Stimulated activated CD4-positive, alpha-beta T cell treated with anti-CD3 and anti-CD28 coated beads, Interleukin-15, amount 100 ng/mL, for 1 hour (primary cell): ENCODE measurements at places on chromosomes 11 and 22.
A peak's percentile ranks its signal among the peaks of the same experiment; 100 is the strongest.

DNA sequence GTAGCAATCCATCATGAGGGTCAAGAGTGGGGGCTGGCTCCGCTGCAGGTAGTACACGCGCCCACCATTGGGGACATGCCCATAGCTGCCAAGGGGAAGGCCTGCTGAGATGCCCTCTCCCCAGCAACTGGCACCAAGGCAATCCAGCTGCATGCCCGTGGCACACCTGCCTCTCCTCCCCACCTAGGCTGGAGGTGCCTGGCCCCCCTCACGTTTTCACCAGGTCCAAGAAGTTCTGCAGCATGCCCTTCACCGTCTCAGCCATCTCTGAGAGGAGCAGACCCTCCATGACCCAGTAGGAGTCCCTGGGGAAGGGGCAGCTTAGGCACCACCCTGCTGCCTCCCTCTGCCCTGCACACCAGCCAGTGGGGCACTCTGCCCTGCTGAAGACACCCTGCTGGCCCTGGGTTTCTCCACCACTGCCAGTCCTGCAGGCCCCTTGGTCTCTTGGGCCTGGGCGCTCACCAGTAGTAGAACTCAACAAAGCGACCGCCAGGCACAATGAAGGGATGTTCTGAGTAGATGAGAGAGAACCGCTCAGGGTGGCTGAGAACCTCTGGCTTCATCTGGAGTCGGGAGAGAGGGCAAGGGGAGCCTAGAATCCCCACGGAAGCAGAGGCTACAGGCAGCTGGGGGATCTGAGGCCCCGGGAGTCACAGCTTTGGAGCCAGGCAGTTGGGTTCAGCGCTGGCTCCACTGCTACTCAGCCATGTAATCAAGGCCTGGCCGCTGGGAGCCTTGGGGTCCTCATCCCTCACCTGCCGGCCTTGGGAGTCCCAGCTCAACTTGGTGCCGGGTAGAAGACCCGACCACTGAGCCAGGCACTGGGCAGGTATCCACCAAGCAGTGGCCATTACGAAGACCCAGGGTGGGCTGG, 17.8 kb downstream of the TREH start:
- DNase-seq, result no peak

DNA sequence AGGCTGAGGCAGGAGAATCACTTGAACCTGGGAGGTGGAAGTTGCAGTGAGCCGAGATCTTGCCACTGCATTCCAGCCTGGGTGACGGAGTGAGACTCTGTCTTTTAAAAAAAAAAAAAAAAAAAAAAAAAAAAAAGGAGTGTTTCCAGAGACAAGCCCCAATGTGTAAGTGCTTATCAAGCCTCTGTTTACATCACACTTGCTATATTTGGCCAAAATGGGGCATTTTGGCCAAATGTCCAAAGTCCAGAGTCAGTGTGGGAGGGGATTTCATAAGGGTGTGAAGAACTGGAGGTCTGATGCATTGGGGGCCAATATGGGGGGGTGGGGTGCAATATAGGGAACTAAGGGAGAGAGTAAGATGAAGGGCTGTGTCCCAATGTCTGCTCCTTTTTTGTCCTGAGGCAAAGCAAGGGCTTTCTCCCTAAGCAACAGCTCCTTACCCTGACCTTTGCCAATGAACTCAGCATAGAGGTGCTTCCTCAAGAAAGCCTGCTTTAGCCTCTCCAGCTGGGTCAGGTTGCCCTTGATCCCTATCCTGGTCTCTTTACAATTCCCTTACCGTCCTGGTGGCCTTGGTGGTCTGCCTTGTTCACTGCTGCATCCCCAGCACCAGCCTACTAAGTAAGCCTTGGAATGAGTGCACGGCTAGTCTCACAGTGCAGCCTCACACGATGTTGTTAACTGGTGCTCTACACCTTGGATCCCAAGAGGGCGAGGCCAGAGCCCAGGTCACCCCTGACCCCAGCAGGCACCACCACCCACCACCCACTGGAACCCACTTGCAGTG, 14.1 kb upstream of the BCR start:
- no peak for DNase-seq

DNA sequence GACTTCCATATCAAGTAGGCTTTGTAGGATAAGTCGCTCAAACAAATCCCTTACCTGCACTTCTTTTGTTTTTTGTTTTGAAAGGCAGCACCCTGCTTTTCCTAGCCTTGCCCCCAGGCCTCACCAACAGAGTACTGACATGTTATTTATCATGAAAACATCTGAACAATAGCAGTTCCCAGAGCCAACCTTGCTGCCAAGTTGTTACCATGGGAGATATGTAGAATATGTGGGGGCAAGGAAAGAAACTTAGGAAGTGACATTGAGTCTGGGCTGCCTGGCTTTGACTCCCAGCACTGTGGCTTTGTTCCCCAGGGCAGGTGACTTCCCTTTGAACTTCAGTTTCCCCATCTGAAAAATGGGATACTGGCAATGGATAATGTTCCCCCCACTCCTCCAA, 53.4 kb upstream of the CRYBB3 start:
- no peak for DNase-seq

GRCh38 chr11:68812526-68812925, 29.2 kb downstream of the CPT1A start:
- DNase-seq, result no peak

DNA sequence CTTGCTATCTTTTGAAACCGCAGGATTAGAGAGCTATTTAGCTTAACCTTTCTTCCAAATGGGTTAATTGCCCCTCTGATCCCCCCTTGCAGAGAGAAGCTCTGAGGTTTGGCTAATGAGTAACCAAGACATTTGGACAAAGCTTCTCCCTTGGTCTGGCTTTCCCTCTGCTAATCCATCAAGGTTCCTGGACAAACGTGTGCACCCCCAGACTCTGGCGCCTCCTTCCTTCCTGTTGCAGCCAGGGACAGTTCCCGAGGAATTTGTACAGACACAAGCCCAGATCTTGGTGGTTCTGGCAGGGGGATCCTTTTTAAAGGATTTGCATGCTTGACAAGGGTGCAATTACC, 1.6 kb downstream of the KIAA1671 start:
- no peak for DNase-seq

DNA sequence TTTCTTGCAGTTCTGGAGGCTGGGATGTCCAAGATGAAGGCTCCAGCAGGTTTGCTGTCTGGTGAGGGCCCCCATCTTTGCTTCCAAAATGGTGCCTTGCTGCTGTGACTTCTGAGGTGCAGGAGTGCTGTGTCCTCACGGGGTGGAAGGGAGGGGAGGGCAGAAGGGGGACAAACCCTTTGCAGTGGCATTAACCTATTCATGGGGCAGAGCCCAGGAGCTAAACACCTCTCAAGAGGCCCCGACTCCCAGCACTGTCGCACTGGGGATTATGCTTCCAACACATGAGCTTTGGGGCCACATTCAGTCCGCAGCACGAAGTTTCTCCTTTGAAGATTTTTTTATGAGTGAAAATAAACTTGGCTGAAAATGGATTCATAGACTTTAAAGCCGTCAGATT, 25.5 kb upstream of the OSBPL5 start:
- no peak for DNase-seq

GRCh38 chr22:44618400-44618799, 83.6 kb upstream of the PRR5 start:
- no peak for DNase-seq

GRCh38 chr11:13277768-13278608, at the start of gene BMAL1:
BMAL1 (plus strand) TSS chr11:13277790; CDS start chr11:13354309, 76,519 bp downstream.
- peak; percentile 31 for DNase-seq

DNA sequence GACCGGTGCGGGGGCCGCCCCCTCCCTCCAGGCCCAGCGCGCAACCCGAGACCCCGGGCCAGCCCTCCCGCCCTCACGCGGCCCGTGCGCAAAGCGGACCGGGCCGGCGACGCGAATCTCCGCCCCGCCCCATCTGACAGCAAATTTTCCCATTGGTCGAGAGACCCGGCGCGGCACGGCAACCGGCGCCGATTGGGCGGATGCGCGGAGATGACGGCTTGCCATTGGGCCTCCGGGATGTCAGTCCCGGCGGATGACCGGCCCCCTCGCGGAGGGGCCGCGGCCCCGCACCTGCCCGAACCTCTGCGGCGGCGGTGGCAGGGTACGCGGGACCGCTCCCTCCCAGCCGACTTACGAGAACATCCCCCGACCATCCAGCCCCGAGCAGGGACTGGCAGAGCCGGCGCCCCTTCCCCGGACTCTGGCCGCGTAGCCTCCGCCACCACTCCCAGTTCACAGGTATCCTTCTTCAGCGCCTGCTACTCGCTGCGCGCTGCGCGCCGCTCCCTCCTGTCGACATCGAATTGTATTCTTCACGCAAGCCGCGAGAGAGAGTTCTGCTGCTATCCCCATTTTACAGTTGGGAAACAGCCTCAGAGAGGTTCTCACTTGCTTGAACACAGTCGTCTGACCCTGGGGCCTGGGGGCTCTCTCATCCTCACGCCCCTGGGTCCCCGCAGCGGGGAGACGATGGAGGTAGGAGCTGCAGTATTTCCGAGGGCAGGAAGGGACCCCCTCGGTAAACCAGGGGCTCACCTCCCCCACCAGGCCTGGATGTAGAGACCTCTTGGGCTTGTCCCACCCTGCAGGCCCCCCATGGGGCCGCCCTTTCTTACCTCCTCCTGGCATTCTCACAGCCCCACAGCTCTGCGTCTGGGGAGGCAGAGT, at the start of gene ARVCF:
TSS of gene ARVCF (minus strand) at position 90 of the 888 bp plus-strand sequence. CDS start 26,029 bp downstream, outside the sequence.
- DNase-seq, result peak; percentile 84

DNA sequence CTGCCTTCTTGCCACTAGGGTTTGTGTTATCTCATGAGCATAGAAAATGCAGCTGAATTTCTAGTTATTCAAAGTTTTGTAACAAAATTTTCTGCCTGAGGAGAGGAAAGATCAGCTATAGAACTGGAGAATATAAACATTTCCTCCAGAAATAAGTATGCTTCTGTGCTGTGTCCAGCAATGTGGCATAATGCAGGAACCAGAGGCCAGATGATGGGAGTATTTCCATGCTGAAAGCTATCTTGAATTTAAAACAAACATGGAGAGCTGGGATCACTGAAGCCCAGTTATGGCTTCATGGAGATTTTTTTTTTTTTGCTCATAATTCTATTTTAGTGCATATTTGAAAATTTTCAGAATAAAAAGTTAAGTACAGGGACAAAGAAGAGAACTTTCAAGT, 608.2 kb downstream of the SOX6 start:
- DNase-seq, result no peak

- no peak for DNase-seq
These were observed 13.7 kb upstream of the TSG101 start for GRCh38 chr11:18540207-18541009.

- no peak for DNase-seq
These were observed 27.4 kb upstream of the MYOD1 start for GRCh38 chr11:17691976-17692375.

DNA sequence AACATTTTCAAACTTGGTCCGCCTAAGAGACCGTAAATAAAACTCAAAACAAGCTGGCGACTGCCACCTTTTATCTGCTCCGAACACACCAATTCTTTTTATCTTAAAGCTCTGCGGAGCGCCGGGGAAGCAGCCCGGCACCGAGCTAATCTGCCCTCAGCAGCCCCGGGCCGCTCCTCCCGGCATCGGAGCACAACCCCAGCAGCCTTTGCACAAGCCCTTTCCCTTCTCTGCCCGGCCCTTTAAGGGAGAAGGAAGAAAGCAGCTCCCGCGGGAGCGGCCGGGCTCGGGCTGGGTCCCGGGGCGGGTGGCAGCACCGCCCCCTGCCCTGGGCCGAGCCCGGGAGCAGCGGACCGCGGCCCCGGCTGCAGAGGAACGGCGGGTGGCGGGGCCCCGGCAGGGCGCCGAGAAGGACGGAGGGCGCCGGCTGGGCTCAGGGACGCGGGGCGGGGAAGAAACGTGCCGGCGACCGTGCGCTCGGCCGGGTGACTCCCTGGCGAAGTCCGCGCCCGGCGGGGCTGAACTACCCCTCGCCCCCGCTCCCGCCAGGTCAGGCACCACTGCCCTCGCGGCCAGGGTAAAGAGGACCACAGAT, 133.6 kb upstream of the C11orf58 start:
- no peak for DNase-seq

GRCh38 chr11:85752201-85752889, 58.6 kb downstream of the SYTL2 start:
- no peak for DNase-seq

GRCh38 chr11:765025-765801, 12.1 kb downstream of the GATD1 start:
- DNase-seq, result peak; percentile 49

- DNase-seq, result no peak
These were observed 830.3 kb downstream of the TBC1D22A start for GRCh38 chr22:47592791-47593190.

- DNase-seq, result no peak
These were observed 573.7 kb upstream of the ANO3 start for GRCh38 chr11:25758145-25758661.

GRCh38 chr11:133153031-133153430, 379.3 kb downstream of the OPCML start:
- DNase-seq, result no peak

GRCh38 chr11:22491555-22492225, 133.9 kb downstream of the FANCF start:
- no peak for DNase-seq

- no peak for DNase-seq
These were observed 1.6 kb downstream of the IFITM10 start for GRCh38 chr11:1748636-1749394.

DNA sequence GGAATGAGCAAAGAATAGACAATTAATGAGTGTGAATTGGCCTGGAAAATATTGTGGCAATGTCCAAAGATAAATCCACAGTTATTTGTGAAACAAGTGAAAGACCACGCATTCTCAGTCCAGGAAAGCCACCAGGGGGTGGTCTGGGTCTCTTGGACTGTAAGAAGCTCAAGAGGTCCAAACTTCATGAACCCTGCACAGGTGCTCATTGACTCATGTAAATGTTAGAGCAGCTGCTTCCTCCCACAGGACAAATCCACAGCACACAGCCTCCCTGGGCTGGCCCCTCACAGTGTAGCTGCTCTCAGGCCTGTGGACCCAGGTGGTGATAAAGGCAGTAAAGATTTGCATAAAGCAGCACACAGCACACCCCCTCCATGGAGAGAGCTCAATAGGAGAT, 114.0 kb downstream of the ZNF280B start:
- no peak for DNase-seq

DNA sequence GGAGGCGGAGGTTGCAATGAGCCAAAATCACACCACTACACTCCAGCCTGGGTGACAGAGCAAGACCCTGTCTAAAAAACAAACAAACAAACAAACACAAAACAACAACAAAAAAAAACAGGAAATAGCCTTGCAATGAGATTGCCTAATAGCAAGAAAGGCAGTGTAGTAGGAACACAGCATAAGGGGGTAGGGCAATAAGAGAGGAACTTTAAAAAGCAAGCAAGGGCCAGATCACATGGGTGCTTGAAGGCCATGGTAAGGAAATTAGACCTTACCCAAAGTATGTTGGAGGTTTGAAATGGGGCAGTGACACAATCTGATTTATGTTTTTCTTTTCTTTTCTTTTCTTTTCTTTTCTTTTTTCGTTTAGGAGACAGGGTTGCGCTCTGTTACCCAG, 34.7 kb upstream of the NRIP3 start:
- no peak for DNase-seq

GRCh38 chr11:117986981-117987574, 884 bp downstream of the IL10RA start:
- no peak for DNase-seq
